NCI-H446 (cell line): ENCODE measurements at places on chromosomes 1 and 21.
A peak's percentile ranks its signal among the peaks of the same experiment; 100 is the strongest.

DNA sequence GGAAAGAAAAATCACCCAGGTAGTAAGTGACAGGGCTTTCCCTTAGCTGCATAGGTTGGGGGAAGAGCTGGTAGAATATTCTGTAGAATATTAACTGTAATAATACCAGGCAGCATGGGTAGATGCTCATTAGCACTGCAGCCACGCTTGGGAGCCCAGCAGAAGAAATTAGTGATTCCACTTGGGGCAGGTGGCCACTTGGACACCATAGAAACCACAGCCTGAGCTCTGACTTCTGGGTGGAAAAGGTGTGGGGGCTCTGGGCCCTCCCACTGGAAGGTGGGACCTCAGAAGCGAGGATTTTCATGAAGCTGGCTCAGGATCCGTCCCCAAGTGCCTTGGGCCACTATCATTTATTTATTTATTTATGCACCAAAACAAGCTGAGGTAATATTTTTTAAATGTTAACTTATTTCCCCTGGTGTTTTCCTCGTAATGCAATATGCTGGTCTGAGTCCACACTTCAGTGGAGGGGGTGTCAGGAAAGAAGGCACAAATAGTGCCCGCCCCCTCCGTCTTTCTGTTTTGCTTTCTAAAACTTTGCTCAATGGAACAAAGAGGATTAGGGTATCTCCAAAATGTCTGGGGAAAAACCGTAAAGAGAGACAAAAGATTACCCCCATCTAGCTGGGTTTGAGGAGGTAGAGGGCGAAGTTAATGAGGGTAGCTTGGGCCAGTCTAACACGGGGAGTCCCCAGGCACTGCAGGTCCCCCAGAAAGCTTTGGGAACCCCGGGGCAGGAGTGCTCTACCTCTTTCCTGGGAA is 75.2 kb upstream of the GADD45A start:
- DNase-seq: no peak

- DNase-seq: no peak
These were observed 98.4 kb upstream of the WNT4 start for GRCh38 chr1:22241250-22241649.

DNA sequence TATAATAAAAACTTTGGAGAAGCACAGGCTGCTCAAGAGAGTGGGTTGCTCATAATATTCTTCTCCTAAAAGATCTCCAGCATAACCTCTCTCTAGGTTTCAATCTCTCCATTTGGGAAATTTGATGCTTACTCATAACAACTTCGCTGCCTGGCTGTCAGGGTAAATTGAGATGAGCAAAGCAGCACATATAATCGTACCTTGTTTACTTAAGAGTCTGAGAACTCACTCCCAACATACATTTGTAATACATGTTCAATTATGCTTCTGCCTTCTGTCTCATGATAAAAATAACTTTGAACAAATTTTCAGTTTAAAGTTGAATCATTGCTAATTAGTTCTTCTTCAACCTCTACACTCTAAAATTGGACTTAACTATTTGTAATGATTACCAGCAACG is 68.9 kb downstream of the DUSP10 start:
- DNase-seq: no peak

GRCh38 chr1:227759341-227760300 is 24.4 kb downstream of the SNAP47 start:
- no peak for DNase-seq

- no peak for DNase-seq
These were observed 72.3 kb downstream of the HUNK start for GRCh38 chr21:31945141-31945540.

GRCh38 chr1:22944346-22945055 is 28.2 kb downstream of the LACTBL1 start:
- DNase-seq: no peak

- DNase-seq: peak; percentile 84
These were observed 65.8 kb upstream of the RAB4A start for GRCh38 chr1:229204921-229205777.

GRCh38 chr1:57017717-57018116 is 51.9 kb upstream of the C8B start:
- DNase-seq: no peak

DNA sequence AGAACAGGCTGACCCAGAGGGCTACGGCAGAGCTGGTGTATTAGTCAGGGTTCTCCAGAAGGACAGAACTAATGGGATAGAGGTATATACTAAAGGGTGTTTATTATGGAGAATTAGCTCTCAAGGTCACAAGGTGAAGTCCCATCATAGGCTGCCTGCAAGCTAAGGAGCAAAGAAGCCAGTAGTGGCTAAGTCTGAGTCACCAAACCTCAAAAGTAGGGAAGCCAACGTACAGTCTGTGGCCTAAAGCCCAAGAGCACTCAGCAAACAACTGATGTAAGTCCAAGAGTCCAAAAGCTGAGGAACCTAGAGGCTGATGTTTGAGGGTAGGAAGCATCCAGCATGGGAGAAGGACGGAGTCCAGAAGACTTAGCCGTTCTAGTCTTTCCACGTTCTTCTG is 179.2 kb downstream of the BACH1 start:
- no peak for DNase-seq

DNA sequence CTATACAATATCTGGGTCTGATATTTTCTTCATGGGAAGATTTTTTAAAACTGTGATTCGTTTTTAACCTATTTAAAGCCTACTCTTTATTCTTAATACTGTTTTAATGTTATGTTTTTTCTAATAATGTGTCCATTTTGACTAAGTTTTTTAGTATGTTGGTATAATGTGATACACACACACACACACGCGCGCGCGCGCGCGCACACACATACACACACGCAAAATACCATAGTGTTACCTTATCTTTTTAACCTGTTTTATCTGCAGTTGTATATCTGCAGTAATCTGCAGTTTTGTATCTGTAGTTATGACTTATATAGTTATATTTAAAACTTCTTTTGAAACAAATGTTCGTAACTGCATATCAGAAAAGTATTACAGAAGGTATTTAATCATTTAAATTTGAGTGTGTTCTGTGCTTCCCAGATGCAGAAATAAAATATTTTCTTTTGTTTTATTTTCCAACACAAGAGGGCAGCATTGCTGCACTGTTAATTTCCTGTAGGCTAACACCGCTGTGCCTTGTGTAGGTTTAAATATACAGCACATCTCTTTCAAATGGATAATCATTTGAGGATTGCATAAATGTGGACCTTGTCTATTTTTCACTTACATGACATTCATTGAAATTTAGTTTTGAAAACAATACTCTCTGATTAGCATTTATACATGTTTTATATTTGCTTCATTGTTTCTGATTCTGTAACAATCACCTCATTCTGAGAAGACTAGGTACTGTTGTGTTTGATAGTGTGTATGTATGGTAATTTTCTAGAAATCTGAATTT is 166.1 kb downstream of the PDE4B start:
- peak; percentile 23 for DNase-seq

GRCh38 chr1:15573477-15573876 is 11.4 kb downstream of the AGMAT start:
- no peak for DNase-seq

GRCh38 chr1:82907313-82907712 is 1091.6 kb downstream of the TTLL7 start:
- DNase-seq: no peak

DNA sequence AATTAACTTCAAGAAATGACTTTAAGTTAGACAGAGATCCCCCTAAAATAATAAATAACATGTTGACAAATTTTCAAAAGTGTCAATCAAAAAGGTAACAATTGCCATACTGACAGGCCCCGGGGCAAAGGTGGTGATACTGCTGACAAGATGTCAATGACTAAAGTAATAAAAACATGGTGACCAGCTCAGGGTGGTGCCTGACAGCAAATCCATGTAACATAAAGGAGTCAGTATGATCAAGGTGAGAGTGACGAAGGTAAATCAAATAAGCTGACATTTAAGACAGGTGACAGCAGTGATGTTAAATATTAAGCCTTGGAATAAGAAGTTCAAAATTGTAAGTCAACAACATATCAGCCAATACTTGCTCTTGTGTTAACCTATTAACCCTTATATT is 387.5 kb downstream of the DPYD start:
- DNase-seq: no peak

GRCh38 chr1:151720974-151721787 is at the start of gene RIIAD1:
TSS of gene RIIAD1 (plus strand) at chr1:151721522. CDS start at chr1:151721537, 15 bp downstream.
- no peak for DNase-seq

DNA sequence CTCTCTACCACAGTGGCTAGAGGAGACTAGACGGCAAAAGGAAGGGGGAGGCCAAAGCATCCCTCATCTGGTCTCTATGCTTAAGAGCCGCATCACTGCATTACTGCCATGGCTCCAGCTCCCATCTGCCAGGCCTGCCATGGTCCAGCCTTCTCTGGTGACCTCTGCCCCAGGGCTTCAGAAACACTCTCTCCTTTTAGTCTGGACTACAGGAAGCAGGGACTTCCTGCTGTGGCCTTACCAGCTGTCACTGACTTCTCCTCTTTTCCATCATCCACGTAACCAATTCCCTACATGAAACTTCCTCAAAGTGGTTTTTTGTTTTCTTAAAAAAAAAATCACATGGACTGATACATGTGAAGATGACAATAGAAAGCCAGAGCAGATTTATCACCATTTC is 323.1 kb upstream of the NFIA start:
- no peak for DNase-seq

- DNase-seq: no peak
These were observed 86.1 kb downstream of the VPS26C start for GRCh38 chr21:37181059-37181458.

DNA sequence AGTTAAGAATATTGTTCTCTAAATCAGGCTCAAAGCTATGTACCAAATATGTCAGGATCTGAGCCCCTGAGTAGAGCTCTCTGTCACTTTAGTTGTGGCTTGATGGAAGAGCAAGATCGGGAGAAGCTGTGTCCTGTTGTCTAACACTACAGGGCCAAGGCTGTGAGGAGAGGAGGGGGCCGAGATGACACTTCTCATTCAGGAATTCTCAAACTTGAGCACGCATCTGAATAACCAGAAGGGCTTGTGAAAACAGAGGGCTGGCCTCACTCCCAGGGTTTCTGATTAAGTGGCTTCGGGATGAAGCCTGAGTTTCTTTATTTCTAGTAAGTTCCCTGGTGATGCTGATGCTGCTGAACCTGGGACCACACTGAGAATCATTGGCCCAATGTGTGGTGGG is 209.2 kb upstream of the DAB1 start:
- DNase-seq: no peak

GRCh38 chr1:25478633-25479032 is 47.9 kb downstream of the MACO1 start:
- DNase-seq: no peak

DNA sequence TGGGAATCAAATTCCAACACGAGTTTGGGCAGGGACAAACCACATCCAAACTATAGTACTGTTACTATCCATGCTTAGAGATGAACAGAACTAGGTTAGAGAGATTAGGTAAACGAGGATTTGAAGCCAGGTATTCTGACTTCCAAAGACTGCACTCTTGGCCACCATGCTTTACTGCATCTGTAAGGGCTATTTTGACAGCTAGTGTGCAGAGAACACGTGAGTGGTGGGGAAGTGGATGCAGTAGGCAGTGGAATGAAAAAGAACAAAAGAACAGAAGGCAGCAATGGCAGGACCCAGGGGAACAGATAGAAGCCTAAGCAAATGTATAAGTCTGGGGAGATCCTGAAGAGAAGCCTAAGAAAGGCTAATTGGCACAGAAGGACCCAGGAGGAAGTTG is 59.1 kb upstream of the GJA8 start:
- DNase-seq: no peak

- peak; percentile 9 for DNase-seq
These were observed 111.7 kb downstream of the DISP1 start for GRCh38 chr1:222926566-222926965.

DNA sequence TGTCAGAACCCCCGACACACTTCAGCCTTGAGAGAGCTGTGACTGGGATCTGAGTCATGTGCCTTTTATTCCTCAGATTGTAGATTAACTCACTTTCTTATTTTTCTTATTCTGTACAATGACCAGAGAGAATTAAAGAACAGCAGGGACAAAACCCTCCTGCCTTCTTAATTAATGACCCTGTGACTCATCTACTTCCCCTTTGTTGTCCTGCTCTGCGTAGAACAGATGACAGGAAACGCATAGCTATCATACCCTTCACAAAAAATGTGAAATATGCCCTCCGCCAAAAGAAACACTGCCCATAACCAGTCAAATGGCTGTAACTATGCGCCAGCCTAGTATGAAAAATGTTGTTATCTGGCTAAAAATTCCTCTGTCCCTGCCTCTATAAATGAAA is 9.1 kb upstream of the PADI2 start:
- DNase-seq: no peak

DNA sequence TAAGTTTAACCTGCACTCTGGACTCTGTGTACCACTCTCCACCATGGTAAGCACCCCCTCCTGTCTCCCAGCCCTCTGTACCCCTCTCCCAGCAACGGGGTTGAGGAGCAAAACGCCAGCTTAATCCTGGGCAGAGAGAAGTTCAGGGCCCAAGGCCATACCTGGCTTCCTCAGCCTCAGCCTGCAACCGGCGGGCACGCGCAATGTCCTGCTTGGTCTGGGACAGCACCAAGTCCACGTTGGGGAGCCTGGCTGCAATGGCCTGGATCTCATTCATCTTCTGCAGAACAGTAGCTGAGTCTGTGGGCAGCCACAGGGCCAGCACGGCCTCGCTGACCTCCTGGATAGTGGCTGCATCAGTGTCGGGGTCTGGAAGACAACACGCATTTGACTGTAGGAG is 33.9 kb downstream of the LAMB3 start:
- DNase-seq: no peak

- DNase-seq: no peak
These were observed 39.0 kb downstream of the MRPL39 start for GRCh38 chr21:25568246-25568645.

- no peak for DNase-seq
These were observed 169.8 kb upstream of the CXADR start for GRCh38 chr21:17343055-17343454.

GRCh38 chr1:216531263-216532239 is 108.3 kb upstream of the USH2A start:
- DNase-seq: peak; percentile 31

DNA sequence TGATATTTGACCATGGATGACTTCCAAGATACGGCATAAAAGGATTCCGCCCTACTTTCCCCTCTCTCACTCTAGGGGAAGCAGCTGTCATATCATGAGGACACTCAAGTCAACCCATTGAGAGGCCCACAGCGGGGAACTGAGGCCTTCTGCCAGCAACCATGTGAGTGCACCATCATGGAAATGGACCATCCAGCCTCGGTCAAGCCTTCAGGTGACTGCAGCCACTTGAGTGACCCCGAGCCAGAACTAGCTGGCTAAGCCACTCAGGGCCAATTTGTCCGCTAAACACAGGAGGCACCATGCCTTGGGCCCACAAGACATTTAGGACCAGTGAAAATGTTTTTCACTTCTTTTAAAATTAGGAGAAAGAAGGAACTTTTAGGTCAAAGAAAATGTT is 11.1 kb upstream of the GJB5 start:
- no peak for DNase-seq
